Left lobe of liver (tissue), 2 donors: ENCODE measurements at places on chromosomes 2 and 18.

DNA sequence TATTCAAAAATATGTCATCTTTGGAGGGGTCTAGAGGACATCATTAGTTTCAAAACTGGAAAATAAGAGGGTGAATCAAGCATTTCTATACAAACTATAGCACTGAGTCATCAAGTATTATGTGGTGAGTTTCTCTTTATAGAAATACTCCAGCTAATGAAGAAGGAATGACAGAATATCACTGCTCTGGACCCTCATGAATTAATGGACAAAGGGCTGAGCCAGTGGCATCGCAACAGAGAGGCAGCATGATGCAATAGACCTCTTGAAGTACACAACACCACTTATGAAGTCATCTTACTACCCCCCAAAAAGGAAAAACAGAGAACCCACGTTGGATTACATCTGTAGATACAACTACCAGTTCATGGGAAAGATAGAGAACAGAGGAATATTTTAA lies 27.4 kb upstream of the EIF2AK3 start:
- no peak for DNase-seq

DNA sequence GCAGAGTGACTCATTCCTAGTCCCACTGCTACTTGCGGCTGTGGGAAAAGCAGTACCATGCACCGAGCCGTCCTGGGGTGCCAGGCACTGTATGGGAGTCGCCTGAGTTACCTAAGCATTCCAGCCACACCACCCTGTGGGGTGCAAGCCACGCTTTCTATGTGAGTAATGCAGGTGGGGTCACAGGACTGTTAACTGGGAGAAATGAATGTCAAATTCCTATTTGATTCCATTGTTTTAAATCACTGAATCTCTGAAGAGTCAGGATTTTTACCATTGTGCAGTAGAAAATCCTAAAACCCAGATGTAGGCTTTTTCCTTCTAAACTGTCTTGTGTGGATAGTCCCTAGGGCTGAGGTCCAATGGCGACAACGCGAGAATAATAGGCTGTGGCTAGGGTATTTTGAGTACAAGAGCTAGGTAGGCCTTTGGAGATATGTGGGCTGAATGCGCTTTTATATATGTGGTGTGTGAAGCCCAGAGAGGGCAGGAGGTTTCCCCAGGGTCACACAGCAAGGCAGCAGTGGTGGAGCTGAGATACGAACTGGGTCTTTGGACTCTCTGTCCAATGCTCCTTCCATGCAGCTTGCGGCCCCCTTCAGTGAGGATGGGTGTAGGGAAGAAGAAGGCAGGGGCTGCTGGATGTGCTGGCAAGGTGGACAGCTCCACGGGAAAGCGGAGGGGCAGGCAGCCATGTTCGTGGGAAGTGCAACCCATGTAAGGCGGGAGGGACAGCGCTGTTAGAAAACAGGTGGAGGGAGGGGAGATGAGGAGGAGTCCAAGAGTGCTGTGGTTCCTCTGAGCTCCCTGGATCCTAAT lies 83.2 kb downstream of the DDX1 start:
- no peak for DNase-seq

DNA sequence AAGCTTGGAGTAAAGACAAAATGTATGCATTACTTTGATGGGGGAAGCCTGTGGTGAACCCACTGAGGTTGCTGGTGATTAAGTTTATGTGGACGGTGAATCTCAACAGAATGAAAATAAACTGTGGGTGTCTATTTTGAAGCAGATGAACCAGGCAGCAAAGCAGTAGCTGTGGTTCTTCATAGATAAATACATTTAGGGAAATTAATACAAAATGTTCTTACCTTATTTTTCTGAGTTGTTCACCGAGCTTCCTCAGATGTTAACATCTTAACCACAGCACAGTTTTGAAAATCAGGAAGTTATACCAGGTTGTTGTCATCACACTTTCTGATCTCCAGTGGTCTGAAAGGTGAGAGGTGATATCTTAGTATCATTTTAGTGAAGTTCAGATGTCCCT lies 53.9 kb downstream of the NCK2 start:
- DNase-seq: no peak

DNA sequence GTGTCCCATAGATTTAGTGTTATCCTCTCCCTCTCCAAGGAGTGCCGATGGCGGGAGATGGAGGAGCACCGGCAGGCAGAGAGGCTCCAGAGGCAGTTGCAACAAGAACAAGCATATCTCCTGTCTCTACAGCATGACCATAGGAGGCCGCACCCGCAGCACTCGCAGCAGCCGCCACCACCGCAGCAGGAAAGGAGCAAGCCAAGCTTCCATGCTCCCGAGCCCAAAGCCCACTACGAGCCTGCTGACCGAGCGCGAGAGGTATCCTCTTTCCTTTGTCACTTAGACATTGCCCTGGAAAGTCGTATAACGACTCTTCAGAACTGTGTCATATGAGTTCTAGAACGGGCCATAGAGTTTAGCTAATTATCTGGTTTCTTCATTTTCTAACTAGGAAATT lies 132.2 kb upstream of the IL1R2 start:
- no peak for DNase-seq

DNA sequence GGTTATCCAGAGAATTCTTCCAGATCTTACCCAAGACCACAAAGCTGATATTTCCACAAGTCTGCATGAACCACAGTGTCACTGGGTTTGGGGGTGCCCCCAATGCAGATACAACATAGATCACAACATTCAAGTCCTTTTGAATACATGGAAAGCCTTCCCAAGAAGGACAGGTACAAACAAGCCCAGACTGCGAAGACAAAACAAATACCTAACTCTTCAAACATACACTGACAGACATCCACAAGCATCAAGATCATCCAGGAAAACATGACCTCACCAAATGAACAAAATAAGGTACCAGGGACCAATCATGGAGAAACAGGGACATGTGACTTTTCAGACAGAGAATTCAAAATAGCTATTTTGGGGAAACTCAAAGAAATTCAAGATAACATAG lies 93.1 kb downstream of the MDH1 start:
- DNase-seq: no peak

GRCh38 chr18:57241869-57242268 lies 95.0 kb downstream of the BOD1L2 start:
- no peak for DNase-seq

- DNase-seq: no peak
These were observed 96.8 kb downstream of the MSH2 start for GRCh38 chr2:47499621-47500309.

DNA sequence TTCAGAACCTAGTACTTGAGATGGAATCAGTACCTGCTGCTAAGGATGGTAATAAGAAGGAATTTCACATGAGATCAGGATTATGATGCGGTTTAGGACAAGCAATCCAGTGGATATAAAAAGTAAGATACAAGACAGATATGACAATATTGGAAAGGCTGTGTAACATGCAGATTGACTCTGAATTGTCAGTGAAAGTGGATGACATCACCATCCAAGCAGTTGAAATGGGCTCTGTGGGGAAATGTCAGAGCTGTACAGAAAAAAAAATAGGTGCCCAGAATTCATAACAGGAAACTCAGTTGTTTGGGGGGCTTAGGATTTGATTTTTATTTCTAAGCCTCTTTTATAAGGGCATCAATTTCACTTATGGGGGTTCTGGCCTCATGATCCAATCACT lies 438.3 kb downstream of the SPAG16 start:
- DNase-seq: no peak

- DNase-seq: no peak
These were observed 80.0 kb downstream of the ETAA1 start for GRCh38 chr2:67476809-67477790.

GRCh38 chr2:14944562-14945346 lies 312.2 kb downstream of the LRATD1 start:
- DNase-seq: no peak

DNA sequence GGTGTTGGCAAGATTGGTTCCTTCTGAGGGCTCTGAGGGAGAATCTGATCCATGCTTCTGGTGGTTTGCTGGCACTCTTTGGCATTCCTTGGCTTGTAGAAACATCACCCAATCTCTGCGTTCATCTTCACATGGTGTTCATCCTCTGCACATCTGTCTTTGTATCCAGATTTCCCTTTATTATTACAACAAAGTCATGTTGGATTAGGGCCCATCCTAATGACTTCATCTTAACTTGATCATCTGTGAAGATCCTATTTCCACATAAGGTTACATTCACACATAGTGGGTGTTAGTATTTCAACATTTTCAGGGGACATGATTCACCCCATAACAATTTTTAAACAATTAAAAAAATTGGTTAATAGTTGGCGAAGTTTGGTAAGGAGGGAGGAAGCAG lies 177.4 kb upstream of the CWC22 start:
- no peak for DNase-seq

DNA sequence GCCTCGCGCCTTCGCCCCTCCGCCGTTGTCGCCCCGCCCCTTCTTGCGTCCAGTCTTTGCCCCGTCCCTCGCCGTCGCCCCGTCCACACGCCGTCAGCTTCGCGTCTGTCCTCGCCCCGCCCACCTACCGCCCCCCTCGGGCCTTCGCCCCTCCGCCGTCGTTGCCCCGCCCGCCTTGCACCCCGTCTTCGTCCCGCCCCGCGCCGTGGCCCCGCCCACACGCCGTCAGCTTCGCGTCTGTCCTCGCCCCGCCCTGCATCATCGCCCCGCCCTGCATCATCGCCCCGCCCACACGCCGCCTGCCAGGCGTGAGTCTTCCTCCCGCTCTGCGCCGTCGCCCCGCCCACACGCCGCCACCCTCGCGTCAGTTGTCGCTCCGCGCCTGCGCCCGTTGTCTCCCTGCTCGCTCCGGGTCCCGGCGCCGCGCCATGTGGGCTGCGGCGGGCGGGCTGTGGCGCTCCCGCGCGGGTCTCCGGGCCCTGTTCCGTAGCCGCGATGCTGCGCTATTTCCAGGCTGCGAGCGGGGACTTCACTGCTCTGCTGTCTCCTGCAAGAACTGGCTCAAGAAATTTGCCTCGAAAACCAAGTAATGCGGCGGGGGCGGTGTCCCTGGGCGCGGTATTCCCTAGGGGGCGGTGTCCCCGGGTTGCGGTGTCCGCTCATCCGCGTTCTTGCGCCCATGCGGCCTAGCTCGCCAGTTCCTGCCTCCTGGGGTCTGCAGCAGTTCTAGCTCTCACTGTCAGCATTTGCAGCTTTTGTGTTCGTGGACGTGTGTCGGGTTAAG lies at the start of gene RBFA:
RBFA (plus strand) TSS at position 367 of the 784 bp plus-strand sequence; CDS start at position 429, 62 bp downstream.
- peak; percentile 100 for DNase-seq

GRCh38 chr18:59987102-59987501 lies 87.3 kb downstream of the PMAIP1 start:
- no peak for DNase-seq

- DNase-seq: no peak
These were observed 1621.3 kb downstream of the SUCLG1 start for GRCh38 chr2:82837588-82838304.

DNA sequence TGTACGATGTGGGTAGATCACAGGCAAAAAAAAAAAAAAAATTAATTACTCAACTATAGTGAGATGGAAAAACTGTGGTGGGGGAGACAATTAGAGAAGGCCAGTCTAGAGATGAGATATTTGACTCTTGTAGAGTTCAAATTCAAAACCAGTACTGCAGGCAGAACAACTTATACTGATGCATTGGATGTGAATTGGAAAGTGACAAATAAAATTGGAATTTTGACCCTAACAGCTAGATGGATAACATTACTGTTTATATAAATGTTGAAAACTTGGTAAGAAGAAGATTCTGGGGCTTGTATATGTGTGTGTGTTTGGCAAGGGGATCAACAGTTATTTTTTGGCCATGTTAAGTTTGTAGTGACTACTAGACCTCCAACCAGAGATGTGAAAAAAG lies 256.9 kb downstream of the RND3 start:
- DNase-seq: no peak

DNA sequence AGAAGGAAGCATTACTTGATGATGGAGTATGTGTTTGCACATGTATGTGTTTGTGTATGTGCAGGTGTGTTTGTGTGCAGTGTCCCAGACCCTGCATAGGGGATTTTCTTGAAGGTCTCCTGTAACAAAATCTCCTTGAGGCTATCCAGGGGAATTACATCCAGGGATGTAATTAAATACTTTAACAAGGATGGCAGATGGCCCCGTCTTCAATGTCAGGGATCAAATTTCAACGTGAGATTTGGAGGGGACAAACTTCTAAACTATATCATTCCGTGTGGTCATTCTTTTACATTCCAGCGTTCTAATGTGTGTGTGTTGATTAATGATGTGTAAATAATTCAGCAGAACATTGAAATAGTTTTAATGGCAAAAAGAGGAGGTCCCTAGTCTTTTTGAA lies 3.3 kb downstream of the UGT1A9 start:
- no peak for DNase-seq

DNA sequence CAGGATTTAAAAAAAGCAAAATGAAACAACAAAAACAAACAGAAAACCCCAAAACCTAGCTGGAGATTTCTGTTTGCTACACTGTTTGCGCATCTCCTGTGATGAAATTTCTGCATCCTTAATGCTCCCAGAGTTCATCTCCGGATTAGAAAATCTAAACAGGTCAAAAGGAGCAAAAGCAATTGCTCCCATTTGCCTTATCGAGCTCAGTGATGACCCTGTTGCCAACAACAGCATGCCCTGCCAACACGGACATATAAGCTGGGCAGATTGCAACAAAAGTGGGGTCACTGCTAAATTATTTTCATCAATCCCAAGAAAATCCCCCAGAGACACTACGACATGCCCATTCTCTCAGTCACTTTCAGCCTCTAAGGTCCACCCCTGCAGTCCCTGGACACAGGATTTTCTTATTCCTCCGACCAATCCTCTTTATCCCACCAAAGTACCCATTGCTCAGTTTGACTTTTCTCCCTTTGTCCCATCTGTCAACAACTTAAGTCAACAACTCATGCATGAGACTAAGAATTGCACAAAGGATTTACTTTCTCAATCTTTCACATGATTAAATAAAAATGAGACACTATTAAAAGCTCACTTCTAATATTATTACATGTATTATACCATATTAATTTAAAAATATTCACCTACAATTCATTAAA lies 67.8 kb downstream of the ABCG8 start:
- DNase-seq: no peak

- no peak for DNase-seq
These were observed 52.8 kb downstream of the INPP5D start for GRCh38 chr2:233112776-233113452.

DNA sequence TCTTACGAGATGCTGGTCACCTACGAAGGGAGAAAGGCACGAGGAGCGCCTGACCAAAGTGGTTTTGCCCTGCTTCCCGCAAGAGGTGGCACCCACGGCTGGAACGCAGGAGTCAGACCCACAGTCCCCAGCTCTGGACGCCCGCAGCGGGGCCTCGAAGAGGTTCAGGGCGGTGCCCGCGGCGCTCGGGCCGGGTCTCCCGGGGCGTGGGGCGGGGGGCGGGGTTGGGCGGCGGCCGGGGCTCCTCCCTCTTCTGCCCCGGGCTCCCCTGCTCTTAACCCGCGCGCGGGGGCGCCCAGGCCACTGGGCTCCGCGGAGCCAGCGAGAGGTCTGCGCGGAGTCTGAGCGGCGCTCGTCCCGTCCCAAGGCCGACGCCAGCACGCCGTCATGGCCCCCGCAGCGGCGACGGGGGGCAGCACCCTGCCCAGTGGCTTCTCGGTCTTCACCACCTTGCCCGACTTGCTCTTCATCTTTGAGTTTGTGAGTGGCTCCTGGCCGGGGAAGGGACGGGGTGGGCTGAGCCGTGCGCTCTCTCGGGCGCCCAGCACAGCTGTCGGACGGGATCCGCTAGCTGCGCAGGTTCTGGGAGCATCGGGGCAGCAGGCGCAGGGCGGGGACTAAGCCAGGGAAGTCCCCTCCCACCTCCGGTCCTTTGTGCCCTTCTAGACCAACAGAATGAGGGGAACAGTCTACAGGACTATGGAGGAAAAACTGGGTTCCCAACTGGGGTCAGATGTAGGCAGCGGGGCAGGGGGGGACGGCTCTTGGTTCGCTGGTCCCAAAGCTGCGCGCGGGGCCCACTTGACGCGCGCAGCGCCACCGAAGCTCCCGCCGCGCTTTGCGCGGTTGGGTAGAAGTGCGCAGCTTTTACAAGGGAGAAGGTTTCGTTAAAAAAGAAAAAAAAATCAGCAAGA lies at the start of gene MAL:
MAL (plus strand) TSS at position 303 of the 914 bp plus-strand sequence; CDS start at position 388, 85 bp downstream.
- no peak for DNase-seq

- no peak for DNase-seq
These were observed 253.4 kb downstream of the ARHGAP15 start for GRCh38 chr2:143382573-143382972.
